ENCODE measurements at places on chromosomes 6 and 20.

DNA sequence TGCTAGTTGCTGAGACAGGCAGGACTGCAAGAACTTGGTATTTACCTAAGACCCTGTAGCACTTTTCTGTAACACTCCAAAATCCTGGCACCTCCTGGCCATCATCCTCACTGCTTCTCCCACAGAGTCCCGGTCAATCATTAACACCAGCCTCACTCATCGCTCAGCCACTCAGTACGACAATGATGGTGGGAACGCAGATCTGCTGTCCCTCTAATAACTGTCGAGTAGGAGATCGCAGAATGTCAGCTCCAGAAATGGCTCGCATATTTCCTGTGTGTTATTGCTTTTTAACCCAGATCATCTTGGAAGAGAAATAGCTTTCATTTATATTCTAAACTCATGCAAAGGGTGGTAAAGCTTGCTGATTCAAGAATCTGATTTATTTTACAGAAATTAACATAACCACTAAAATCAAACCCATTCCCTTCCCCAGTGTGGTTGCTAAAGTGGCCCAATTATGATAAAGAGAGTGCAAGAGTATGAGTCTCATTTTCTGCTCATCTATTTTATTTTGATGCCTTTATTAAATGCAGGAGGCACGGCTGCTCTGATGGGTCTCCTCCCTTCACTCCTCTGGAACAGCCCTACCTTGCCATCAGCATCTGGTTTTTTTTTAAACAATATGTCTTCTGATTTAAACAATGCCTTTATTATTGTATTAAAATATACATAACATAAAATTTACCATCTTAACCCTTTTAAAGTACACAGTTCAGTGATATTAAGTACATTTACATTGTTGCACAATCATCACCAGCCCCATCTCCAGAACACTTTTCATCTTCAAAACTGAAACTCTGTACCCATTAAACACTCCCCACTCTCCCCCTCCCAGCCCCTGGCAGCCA lies 28.3 kb upstream of the GGTLC1 start:
- no peak overlapping the region for H3K27ac ChIP-seq
- no peaks in the 10 kb centered on the region for H3K27me3 ChIP-seq
- no peaks in the 10 kb centered on the region for H3K4me1 ChIP-seq
- no peak for DNase-seq
- H3K4me3 ChIP-seq = no peak overlapping the region
- no peaks in the 10 kb centered on the region for H3K36me3 ChIP-seq

GRCh38 chr6:13698715-13699114 lies 12.9 kb downstream of the RANBP9 start:
- no peaks in the 10 kb centered on the region for H3K36me3 ChIP-seq
- H3K27ac ChIP-seq = no peak overlapping the region
- peaks cover 3% of the 10 kb centered on the region for H3K4me1 ChIP-seq

DNA sequence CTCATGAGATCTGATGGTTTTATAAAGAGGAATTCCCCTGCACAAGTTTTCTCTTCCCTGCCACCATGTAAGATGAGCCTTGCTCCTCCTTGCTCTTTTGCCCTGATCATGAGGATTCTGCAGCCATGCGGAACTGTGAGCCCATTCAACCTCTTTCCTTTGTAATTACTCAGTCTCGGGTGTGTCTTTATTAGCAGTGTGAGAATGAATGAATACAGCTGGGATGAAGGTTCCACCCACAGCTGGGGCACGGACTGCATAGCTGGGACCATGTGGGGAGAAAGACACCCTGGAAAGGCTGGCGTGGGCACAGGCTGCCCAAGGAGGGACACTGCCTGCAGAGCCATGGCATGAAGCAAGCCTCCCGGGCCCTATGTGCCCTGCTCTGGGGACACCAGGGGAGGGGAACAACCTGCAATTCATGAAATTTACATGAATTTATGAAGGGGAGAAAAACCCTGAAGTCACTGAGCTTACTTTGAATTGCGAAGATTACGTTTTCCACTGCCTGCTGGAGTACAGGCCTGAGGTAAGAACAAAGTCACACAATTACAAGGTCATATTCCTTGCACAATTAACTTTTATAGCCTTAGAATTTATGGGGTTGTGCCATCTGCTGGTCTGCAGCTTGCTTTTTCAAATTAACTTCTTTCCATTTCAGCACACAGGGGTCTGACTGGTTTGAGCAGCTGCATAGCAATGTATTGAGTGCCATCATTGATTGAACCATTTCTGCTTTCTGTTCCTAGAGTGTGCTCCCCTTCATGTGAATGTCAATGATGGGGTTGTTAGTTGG lies 46.2 kb downstream of the SLC22A1 start:
- H3K4me3 ChIP-seq = no peak overlapping the region
- DNase-seq = no peak
- no peaks in the 10 kb centered on the region for H3K27me3 ChIP-seq

DNA sequence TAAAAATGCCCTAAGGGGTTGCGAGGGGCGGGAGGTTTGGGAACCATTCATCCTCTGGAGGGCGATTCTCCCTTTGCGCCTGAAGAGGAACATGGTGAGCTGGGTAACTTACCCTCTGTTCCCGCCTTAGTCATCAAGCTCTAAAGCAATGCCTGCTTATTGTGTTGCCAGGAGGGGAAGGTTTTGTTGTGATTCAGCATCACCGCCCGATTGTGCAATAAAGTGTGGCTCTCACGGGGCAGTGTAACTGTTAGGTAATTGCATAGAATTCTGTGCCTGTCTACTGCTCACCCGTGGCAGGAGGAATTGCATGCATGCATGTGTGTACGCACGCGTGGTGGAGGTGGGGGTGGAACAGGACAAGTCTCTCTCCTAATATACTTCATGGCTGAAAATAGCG lies 95.5 kb upstream of the AGPAT4 start:
- no peaks in the 10 kb centered on the region for H3K4me1 ChIP-seq
- no peaks in the 10 kb centered on the region for H3K36me3 ChIP-seq
- no peak for DNase-seq
- no peak overlapping the region for H3K4me3 ChIP-seq

DNA sequence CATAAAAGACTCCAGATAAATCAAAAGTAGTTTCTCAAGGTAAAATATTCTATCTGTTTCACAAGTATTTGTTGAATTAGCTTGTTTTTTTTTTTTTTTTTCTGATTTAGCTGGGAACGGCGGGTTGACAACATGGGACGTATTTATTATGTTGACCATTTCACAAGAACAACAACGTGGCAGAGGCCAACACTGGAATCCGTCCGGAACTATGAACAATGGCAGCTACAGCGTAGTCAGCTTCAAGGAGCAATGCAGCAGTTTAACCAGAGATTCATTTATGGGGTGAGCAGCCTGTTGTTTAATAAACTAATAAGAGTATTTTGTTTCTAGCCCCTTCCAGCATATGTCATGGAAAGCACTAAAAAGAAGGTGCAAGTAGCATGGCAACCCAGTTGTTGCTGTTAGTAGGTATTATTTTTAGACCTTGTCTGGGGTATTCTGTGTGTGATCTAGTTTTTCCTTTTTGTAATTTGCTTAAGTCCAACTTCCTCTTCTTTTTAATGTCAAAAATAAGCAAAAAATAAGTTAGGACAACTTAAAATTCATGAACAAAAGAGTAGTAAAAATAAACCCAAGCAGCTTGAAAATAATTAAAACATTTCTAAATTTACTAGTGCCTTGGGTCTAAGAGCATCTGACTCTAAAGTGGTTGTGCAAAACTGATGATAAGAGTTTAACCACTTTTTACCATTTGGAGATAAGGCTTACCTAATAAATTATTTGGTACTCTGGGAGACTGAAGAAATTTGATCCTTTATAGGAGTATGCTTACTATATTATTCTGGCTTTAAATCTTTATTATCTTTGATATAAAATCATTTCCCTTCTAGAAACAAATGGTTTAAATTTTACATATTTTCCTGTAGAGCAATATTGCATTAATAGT lies 70.8 kb upstream of the DYNLRB1 start:
- no peaks in the 10 kb centered on the region for H3K27me3 ChIP-seq
- no peaks in the 10 kb centered on the region for H3K4me1 ChIP-seq
- H3K4me3 ChIP-seq = no peak overlapping the region
- DNase-seq = no peak
- H3K27ac ChIP-seq = no peak overlapping the region

- no peaks in the 10 kb centered on the region for H3K27me3 ChIP-seq
- no peak overlapping the region for H3K4me3 ChIP-seq
- no peaks in the 10 kb centered on the region for H3K36me3 ChIP-seq
- no peak overlapping the region for H3K27ac ChIP-seq
- no peak for DNase-seq
Measured at GRCh38 chr6:106005954-106006353, 80.2 kb upstream of the PRDM1 start.

DNA sequence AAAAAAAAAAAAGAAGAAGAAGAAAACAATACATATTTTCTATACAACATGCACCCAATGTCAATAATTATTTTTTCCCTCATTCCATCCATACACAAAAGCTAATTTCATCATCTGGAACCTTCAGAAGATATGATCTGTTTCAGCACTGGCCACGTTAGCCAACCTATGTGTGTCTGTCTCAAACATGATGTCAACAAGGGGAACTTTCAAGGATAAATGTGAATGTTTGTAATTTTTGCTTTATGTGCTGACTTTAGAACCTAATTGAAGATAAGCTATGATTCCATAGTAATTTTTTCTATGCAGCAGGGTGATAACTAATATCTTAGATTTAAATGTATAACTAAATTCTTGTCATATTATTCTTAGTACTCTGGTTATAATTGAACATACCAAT lies 37.9 kb downstream of the IPCEF1 start:
- H3K4me3 ChIP-seq = no peak overlapping the region
- H3K4me1 ChIP-seq = no peaks in the 10 kb centered on the region

GRCh38 chr20:45409521-45410272 lies 1.6 kb downstream of the DBNDD2 start:
- H3K4me3 ChIP-seq = no peak overlapping the region
- H3K4me1 ChIP-seq = peaks cover 9% of the 10 kb centered on the region
- no peak for DNase-seq
- peaks cover 8% of the 10 kb centered on the region for H3K36me3 ChIP-seq
- no peak overlapping the region for H3K27ac ChIP-seq

GRCh38 chr6:141653590-141653989 lies 479.1 kb upstream of the GJE1 start:
- no peaks in the 10 kb centered on the region for H3K4me1 ChIP-seq
- no peaks in the 10 kb centered on the region for H3K36me3 ChIP-seq
- no peak overlapping the region for H3K27ac ChIP-seq
- no peaks in the 10 kb centered on the region for H3K27me3 ChIP-seq
- DNase-seq = no peak

GRCh38 chr6:158439255-158439654 lies 120.6 kb upstream of the TMEM181 start:
- no peaks in the 10 kb centered on the region for H3K36me3 ChIP-seq
- DNase-seq = no peak
- no peaks in the 10 kb centered on the region for H3K4me1 ChIP-seq
- no peak overlapping the region for H3K4me3 ChIP-seq
- H3K27me3 ChIP-seq = no peaks in the 10 kb centered on the region
- no peak overlapping the region for H3K27ac ChIP-seq

DNA sequence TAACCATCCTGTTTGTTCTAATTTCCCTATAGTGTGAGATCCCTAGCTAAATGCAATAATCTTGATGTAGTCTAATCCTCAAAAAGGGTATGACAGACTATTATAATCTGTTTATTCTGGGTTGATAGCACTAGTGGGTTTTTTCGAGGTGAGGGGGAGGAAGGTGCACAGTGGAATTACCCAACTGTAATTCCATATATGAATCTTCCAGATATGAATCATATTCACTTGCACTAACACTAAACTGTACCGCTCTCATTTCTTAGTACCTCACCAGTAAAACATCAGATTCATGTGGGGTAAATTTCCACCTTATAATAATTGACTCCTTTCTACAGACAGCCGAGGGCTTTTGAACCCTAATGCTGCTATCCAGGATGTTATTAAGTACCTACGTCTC lies 16.5 kb downstream of the NCOA7 start:
- no peak for DNase-seq
- H3K36me3 ChIP-seq = no peaks in the 10 kb centered on the region
- H3K4me3 ChIP-seq = no peak overlapping the region
- no peaks in the 10 kb centered on the region for H3K27me3 ChIP-seq
- H3K27ac ChIP-seq = no peak overlapping the region
- H3K4me1 ChIP-seq = peaks cover 3% of the 10 kb centered on the region

DNA sequence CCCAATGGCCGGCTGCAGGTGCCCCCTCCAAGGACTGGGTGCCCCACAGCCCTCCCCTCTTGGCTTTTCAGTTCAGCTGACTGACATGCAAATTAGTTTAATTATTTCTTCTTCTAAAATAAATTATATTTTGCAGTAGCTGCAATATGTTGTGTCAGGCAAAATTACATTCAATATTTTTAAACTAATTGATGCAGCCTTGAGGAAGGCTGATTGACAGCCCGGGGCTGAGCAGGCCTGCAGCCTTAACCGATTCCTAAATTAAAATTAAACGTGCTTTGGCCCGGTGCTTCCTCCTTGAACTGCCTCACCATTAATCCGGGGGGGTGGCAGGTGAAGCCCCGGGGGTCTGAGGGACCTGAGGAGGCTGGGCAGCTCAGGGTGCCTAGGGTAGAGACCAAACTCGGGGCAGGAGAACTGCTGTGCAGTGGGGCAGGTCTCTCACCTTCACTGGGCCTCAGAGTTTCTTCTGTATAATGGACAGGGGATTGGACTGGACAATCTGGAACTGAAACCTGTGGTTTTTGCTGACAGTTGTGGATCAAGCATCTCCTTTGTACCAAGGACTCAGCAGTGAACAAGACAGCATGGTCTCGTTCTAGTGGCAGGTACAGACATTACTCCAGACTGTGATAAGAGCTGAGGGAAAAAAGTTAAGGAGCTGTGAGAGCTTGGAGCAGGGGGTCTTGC lies 72.5 kb downstream of the CD40 start:
- no peak for DNase-seq
- H3K36me3 ChIP-seq = no peaks in the 10 kb centered on the region
- H3K4me1 ChIP-seq = no peaks in the 10 kb centered on the region
- H3K27ac ChIP-seq = no peak overlapping the region
- no peak overlapping the region for H3K4me3 ChIP-seq

GRCh38 chr6:90216072-90216977 lies 80.3 kb downstream of the BACH2 start:
- no peak overlapping the region for H3K27ac ChIP-seq
- no peak overlapping the region for H3K4me3 ChIP-seq
- H3K4me1 ChIP-seq = no peaks in the 10 kb centered on the region
- H3K36me3 ChIP-seq = no peaks in the 10 kb centered on the region
- H3K27me3 ChIP-seq = no peaks in the 10 kb centered on the region

- no peak overlapping the region for H3K4me3 ChIP-seq
- no peaks in the 10 kb centered on the region for H3K36me3 ChIP-seq
- no peak overlapping the region for H3K27ac ChIP-seq
- DNase-seq = no peak
- H3K4me1 ChIP-seq = no peaks in the 10 kb centered on the region
- H3K27me3 ChIP-seq = no peaks in the 10 kb centered on the region
Measured at GRCh38 chr6:57113105-57113504, 23.1 kb downstream of the ZNF451 start.

- H3K4me3 ChIP-seq = no peak overlapping the region
- H3K27me3 ChIP-seq = no peaks in the 10 kb centered on the region
- no peak for DNase-seq
- no peak overlapping the region for H3K27ac ChIP-seq
- no peaks in the 10 kb centered on the region for H3K36me3 ChIP-seq
Measured at GRCh38 chr20:9550283-9550682, 35.9 kb downstream of the LAMP5 start.

All from aorta (tissue), 5 donors.